ENCODE measurements at places on chromosomes 4 and X. TPM values are rescaled to one million over a fixed set of nuclear protein-coding genes. Genes with fewer than 3 reads are reported as not detected.

The EIF1AX gene
- total RNA-seq: 93.4 TPM

DNA sequence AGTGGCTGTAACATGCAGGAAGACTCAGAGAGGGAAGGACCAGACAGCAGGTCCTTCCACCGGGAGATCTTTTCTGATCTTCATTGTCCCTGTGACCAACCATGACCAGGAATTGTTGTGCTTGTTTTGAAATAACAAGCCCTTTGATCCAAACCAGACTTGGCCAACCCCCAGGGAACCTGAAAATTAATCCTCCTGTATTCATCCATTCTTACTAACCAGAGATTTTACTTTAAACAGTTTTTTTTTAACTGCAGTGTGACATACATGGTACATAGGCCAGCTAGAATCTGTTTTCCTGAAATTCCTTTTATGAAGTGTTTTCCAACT, 4.0 kb downstream of the WFS1 start:
- peaks cover 7% of the 10 kb centered on the region for H3K27me3 ChIP-seq
- H3K4me1 ChIP-seq: peaks cover 15% of the 10 kb centered on the region
- DNase-seq: no peak

The DCAF12L1 gene
- not detected for total RNA-seq

- H3K36me3 ChIP-seq: no peaks in the 10 kb centered on the region
- H3K4me3 ChIP-seq: no peak overlapping the region
- peaks cover 4% of the 10 kb centered on the region for H3K27me3 ChIP-seq
- peaks cover 12% of the 10 kb centered on the region for H3K4me1 ChIP-seq
Observed at GRCh38 chr4:108345862-108346817, 177.4 kb upstream of the LEF1 start.

DNA sequence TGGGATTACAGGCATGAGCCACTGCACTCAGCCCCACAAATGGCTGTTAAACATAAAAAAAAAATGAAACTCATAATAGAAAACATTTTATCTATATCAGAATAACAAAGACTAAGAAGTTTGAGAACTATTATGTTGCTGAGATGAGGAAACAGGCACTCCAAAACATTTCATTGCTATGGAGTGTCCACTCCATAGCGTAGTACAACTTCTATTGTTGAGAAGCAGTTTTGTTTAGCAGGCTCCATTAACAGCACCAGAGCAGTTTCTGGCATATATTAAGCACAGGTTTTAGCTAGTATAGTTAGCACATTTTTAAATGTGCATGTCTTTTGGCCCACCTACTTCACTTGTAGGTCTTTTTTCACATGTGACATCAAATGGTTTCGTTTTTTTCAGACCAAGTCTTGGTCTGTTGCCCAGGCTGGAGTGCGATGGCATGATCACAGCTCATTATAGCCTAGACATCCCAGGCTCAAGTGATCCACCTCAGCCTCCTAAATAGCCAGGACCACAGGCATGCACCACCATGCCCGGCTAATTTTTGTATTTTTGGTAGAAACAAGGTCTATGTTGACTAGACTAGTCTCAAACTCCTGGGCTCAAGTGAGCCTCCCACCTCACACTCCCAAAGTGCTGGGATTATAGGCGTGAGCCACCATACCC, 5.8 kb downstream of the HMGB2 start:
- H3K27me3 ChIP-seq: no peaks in the 10 kb centered on the region
- no peak for DNase-seq
- no peak overlapping the region for H3K4me3 ChIP-seq
- H3K4me1 ChIP-seq: peaks cover 14% of the 10 kb centered on the region
- H3K36me3 ChIP-seq: peaks cover 17% of the 10 kb centered on the region
- H3K27ac ChIP-seq: no peak overlapping the region

Measured in natural killer cell treated with Interleukin-12 subunit alpha and Interleukin-12 subunit beta and Interleukin-15 and Interleukin-18, amount 100 ng/mL, for 72 hours (primary cell).